ENCODE measurements at places on chromosomes 6 and 20.

GRCh38 chr6:90413396-90413795 lies 116.8 kb upstream of the BACH2 start:
- no peak for DNase-seq

- DNase-seq: no peak
Measured at GRCh38 chr20:34369265-34369664, 6.2 kb downstream of the ITCH start.

GRCh38 chr6:125030969-125031368 lies 68.7 kb downstream of the RNF217 start:
- no peak for DNase-seq

GRCh38 chr6:17491416-17492142 lies 98.2 kb downstream of the CAP2 start:
- no peak for DNase-seq

GRCh38 chr6:34792605-34793500 lies 970 bp downstream of the BLTP3A start:
- DNase-seq: no peak

- DNase-seq: no peak
Measured at GRCh38 chr20:58389324-58389967, 417 bp downstream of the VAPB start.

DNA sequence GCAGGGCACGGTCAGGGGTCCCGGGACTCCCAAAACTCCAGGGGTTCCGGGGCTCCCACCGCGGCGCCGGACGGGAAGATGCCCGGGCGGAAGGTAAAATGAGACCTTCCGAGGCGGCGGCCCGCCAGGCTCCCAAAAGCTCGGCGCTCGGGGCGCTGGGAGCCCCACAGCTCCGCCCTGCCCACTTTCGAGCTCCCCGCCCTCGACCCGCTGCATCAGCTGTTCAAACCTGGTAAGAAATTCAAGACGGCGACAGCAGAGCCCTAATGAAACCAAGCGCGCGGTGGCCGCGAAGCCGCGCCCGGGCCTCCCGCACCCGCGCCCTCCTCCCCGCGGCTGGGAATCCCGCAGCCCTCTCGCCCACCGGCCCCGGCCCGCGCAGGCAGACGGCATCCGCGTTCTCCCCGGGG lies 369 bp downstream of the SLC4A11 start:
- DNase-seq: peak; percentile 41

DNA sequence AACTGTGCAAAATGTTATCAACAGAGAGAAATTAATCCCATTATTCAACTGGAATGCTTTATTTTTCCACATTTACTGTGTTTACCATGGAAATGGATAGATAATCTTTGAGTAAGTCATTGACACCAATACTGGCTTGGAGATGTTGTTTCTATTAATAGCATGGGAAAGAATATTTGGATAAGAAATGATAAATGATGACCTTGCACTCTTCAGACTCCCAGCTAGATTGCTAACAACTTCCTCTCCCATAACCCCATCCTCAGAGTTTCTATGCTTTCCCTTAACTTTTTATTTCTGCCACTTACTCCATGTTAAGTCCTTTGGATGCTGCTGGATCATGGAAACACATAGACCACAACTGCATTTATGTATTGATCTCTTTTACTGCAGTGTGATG lies 182.5 kb downstream of the FNDC1 start:
- DNase-seq: no peak

DNA sequence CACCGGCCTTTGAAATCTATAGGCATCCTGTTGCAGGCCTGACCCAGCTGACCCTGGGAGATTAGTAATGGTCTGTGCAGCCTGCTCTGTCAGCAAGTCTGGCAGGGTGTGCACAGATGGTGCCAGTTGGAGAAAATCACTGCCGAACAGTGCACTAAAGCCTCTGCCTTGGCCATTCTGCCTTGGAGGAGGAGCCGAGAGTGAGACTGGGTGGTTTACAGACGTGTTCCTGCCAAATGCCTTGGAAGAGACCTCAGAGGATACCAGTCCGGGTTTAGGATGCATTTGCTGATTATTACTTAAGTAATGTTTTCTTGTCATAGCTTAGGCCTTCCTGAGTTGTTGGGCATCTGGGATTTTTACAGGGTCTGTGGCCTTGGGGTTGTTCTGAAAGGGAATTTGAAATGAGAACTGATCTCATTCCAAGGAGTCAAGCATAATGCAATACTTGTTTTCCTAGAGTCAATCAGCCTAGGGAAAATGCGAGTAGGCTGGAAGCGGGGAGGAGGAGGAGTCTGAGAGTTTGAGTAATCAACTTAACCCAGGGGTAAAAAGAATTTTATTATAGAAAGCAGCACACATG lies 292.1 kb downstream of the SOX4 start:
- no peak for DNase-seq

- DNase-seq: no peak
Measured at GRCh38 chr6:105794239-105794638, 291.9 kb upstream of the PRDM1 start.

DNA sequence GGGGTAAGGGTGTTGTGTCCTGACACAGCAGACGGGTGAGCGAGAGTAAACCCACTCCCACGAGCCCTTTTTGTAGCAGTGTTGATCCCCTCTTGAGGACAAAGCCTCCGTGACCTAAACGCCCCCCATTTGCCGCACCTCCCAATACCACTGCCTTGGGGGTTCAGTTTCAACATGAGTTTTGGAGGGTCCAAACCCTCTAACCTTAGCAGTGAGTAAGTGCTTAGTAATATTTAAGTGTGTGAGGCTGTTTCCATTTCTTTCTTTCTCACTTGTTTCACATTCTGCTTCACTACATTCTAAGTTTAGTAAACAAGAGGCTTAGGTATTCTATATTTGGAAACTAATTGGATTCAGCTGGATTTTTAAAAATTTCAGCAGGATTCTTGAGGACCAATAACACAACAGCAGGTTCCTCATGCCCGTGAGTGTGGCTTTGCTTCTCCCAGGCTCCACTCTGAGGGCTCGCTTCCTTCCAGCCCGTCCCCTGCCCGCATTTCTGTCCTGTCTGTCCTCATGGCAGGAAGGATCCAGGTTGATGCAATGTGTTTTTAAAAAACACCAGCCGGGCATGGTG lies 41.2 kb downstream of the SNX9 start:
- DNase-seq: no peak

DNA sequence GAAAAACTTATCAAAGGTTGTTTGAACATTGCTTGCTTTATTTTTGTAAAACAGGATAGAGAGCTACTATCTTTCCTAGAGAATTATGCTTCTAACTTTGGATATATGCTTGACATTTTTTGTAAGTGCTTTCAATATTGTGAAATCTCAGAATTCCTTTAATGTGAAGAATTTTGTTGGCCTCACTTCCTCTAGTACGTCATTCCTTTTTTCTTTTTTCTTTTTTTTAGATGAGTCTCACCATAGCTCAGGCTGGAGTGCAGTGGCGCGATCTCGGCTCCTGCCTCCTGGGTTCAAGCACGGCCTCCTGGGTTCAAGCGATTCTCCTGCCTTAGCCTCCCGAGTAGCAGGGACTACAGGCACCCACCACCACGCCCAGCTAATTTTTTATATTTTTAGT lies 668.1 kb downstream of the RFPL4B start:
- no peak for DNase-seq

DNA sequence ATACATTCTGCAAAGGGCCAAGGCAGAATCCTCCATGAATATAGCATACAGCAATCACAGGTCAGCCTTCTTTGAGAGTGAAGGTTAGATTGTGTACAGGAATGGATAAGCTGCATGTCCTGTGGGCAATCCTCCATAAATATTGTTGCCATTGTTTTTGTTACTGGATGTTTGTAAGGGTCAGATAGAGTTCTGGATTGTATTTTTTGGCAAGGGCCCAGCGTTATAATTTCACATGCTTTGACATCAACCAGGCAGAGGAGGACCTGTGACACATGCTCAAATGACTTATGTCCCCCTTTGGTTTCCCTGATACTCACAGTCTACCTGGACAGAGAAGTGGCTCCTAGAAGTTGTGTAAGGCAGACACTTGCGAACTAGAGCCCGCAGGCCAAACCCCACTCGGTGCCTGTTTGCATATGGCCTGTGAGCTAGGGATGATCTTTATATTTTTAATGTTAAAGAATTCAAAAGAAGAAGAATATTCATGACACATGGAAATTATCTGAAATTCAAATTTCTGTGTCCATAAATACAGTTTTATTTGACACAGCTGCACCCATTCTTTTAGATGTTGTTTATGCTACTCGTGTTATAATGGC lies 5.4 kb downstream of the LY86 start:
- DNase-seq: no peak

DNA sequence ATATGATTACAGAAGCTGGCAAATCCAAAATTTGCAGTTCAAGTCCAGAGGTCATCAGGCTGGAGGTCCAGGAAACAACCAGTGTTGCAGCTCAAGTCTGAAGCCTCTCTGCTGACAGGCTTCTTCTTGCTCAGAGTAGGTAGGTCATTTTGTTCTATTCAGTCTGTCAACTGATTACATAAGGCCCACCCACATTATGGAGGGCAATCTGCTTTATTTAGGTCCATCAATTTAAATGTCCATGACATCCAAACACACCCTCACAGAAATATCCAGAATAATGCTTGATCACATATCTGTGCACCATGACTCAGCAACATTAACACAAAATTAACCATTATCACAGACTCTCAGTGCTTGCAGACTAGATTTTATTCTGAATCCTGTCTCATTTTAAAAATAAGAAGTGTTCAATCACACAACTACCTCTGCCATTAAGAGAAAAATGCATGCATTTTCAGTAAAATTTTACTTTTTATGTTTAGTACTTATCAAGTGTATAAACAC lies 759.2 kb upstream of the ADGRB3 start:
- DNase-seq: no peak

Measured in activated CD4-positive, alpha-beta T cell treated with anti-CD3 and anti-CD28 coated beads, Interleukin-2, amount 50 U/mL, for 1 hour (primary cell).